Myocyte (in vitro differentiated cells): ENCODE measurements at places on chromosomes 6 and 20. TPM values are rescaled to one million over a fixed set of nuclear protein-coding genes. Genes with fewer than 3 reads are reported as not detected.

ATAT1 gene
- 8.1 and 13.3 TPM in 2 replicates for total RNA-seq

ZSCAN23 gene
- 2.0 and 2.5 TPM in 2 replicates for total RNA-seq

- DNase-seq = peak; percentile 79
These were observed 94.7 kb downstream of the TMEM170B start for GRCh38 chr6:11632231-11632630.

DNA sequence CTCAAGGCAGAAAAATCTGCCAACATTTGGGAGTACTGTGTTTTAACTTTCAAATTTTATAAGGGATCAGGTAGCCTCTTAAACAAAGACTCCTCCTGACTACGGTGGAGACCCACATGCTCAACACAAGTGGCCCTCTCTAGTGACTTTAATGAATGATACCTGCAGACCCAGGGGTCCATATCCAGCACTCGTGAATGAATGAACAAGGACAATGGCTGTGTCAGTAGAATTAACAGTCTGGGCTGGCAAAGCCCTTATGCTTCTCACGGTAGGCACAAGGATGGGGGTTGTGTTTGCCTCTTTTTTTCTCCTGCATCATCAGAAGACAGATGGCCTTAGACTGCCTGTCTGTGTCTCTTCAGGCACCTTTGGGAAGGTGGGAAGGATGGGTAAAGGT, 112.6 kb upstream of the TRAF3IP2 start:
- DNase-seq = no peak

DNA sequence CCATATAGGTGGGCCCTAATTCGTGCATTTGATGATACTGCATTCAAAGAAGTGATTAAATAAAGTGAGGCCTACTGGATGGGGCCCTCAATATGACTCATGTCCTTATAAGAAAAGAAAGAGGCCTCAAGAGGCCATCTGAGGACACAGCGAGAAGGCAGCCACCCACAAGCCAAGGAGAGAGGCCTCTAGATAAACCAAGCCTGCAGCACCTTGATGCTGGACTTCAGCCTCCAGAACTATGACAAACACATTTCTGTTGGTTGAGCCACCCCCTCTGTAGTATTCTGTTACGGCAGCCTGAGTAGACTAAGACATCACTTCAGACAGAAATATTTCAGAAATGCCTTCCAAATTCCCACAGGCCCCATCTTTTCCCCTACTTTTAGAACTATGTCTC, 82.5 kb upstream of the PLEKHG1 start:
- no peak for DNase-seq

DNA sequence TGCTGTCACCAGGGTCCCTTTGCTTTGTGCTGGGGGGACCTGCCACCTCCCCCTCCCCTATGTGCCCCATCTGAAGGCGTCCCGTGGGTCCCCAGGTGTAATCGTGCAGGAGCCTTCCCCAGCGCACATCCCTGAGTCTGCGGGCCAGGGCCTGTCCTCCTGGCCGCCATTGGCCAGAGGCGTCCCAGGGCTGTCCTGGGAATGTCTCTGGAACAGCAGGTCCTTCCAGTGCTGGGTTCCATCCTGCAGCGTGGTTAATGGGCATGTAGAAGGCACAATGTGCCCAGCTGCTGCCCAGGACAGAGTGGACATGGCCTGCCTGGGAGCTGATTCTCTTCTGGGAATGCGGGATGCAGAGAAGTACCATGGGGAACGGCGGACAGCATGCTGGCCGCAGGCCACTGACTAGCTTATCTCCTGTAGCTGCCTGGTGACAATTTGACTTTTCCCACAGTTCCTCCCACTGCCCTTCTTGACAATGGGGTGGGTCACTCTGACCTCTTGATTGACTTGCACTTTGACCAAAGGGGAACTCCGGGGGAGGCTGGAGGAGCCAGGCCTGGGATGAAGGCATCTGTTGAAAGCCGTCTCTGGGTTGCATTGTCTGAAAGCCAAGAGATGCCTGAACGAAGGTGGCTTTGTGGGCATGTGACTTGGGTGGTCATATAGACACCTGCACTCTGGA, 64.0 kb downstream of the CTCFL start:
- DNase-seq = no peak

GRCh38 chr6:143594647-143595046, 83.1 kb upstream of the PHACTR2 start:
- DNase-seq = no peak

DNA sequence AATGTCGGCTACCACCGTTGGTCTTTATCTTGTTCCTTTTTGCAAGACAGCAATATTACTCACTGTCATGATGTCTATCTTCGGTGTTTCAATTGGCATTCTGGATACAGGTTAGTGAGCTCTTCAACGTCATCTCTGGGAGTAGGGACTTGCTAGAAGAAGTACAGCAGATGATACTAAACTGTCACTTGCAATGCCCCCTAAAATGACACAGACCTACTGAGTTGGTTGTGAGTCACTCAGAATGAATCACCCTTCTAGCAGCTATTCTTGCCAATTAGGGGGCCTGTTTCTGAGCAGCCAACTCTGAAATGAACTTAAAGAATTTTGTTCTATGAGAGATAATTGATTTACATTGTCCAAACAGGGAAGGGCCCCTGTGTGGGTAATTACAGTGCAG, 176.5 kb downstream of the SLC16A10 start:
- peak; percentile 75 for DNase-seq
